ENCODE measurements at places on chromosomes 12 and 14.

GRCh38 chr12:78210894-78211302 lies 380.2 kb downstream of the NAV3 start:
- DNase-seq: no peak

- DNase-seq: no peak
Measured at GRCh38 chr12:2482938-2483660, 311.7 kb upstream of the FKBP4 start.

DNA sequence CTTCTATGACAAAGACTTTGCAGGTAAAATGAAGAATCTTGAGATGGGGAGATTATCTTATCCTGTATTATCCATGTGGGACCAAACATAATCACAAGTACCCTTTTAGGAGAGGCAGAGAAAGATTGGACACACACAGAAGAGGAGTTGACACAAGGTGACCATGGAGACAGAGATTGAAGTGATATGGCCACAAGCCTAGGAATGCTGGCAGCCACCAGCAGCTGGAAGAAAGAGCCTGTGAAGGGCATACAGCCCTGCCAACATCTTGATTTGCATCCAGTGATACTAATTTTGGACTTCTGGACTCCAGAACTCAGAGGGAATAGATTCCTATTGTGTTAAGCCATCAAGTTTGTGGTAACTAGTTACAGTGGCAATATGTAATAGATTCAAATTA lies 78.1 kb downstream of the RPS29 start:
- DNase-seq: no peak

DNA sequence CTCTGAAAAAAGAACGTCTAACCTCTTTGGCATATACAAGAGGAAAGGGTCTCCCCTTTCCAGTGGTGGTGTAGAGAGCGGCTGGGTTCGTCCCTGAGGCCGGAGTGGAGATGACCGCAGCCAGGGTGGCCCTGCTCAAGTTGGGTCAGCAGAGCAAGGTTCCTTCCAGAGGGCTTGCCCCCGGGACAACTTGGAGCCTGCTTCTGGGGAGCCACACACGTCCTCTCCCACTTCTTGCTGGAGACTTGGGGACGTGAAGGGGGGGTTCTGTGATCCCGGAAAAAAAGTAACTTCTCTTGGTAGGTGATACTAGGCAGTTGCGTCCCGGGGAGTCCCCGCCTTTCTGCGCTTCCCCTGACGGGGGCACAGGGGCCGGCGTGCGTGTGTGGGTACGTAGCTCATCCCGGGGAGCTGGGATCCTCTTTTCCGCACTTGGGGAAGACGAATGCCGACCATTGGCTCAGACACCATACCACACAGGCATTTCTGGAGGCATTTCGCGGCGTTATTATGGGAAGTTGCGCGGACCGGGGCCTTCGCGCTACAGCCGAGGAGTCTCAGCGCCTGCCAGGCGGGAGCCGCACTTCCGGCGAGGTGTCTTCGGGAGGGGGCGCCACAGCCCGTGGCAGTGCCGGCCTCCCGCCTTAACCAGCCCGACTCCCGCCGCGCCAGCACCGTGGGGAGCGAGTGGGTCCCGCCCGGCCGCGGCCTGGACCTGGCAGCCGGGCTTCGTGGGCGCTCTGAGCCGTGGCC lies 14.8 kb upstream of the PAX9 start:
- no peak for DNase-seq

DNA sequence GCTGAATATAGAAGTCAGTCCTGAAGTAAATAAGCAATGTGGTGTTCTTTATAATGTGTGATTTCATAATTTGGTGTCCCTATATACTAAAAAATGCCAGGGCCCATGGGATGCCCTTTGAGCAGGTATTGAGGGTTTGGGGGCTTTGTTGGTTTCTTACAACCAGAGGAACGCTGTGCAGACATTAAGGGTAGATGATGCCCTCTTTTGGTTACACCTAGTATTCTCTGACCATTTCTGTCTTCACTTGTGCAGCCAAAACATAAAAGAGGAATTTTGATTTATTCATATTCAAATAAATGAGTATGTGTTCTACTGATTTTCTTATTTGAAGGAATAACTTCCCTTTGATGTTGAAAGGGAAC lies 3.0 kb downstream of the LGR5 start:
- no peak for DNase-seq

- no peak for DNase-seq
Measured at GRCh38 chr14:102646615-102647014, 54.2 kb downstream of the RCOR1 start.

GRCh38 chr14:89258728-89259273 lies 158.2 kb downstream of the FOXN3 start:
- DNase-seq: no peak

GRCh38 chr12:112238441-112238840 lies 113.1 kb downstream of the TRAFD1 start:
- no peak for DNase-seq

DNA sequence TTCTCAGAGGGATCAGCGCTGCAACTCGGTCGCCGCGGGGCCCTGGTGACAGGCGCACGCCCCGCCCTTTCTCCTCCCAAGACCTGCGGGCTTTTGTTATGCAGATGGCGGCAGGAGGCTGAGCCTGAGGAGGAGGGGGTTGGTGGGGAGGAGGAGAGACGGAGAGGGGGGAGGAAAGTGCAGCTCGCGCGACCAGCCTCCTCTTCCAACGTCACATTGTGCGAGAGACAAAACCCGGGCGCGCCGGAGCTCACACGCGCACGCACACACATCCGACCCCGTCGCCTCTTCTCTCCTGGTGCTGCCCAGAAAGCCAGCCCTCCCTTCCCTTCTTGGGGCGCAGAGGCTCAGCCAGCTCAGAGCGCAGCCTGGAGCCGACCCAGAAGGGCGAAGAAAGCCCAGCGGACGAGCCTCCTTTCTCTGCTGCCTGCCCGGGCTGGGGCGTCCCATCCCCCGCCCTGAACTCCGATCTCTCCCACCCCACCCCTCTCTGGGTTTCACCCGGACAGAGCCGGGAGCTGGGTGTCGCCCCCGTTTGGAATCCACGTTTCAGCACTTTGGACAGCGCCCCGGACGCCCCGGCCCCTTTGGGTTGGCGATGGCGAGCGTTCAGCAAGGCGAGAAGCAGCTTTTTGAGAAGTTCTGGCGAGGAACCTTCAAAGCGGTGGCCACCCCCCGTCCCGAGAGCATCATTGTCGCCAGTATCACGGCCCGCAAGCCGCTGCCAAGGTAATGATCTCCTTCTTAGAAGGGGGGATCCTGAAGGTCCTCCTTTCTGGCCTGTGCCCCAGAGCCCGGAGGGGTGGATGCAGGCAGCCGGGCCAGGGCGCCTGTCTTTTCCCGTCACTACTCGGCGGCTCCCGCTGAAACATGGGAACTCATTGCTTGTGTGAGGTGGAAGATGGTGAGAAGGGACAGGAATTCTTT lies at the start of gene SRRM4:
TSS of gene SRRM4 (plus strand) at position 257 of the 927 bp plus-strand sequence. CDS start at position 599, 342 bp downstream.
- no peak for DNase-seq

DNA sequence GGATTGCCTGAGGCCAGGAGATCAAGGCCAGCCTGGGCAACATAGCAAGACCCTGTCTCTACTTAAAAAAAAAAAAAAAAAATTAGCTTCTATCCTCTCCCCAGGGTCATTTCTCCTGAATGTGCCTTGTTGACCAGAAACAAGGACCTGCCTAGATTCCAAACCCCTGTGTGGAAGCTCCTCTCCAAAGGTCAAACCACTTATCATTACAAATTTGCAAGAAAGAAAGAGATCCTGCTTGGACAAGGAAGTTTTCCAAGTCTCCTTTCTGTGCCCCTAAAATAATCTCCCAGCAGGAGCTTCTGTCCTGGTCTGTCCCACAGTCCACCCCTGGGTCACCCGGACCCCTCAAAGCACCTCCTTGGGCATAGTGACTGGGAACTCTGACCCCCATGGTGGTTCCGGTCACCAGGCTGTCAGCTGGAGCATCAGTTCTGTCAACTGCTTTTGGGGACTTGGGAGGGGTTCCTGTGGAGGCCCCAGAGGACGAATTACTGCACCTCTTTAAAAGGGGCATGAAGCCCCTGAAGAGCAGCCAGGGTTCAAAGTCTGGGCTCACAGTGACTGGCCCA lies 38.4 kb downstream of the ACTN1 start:
- no peak for DNase-seq

DNA sequence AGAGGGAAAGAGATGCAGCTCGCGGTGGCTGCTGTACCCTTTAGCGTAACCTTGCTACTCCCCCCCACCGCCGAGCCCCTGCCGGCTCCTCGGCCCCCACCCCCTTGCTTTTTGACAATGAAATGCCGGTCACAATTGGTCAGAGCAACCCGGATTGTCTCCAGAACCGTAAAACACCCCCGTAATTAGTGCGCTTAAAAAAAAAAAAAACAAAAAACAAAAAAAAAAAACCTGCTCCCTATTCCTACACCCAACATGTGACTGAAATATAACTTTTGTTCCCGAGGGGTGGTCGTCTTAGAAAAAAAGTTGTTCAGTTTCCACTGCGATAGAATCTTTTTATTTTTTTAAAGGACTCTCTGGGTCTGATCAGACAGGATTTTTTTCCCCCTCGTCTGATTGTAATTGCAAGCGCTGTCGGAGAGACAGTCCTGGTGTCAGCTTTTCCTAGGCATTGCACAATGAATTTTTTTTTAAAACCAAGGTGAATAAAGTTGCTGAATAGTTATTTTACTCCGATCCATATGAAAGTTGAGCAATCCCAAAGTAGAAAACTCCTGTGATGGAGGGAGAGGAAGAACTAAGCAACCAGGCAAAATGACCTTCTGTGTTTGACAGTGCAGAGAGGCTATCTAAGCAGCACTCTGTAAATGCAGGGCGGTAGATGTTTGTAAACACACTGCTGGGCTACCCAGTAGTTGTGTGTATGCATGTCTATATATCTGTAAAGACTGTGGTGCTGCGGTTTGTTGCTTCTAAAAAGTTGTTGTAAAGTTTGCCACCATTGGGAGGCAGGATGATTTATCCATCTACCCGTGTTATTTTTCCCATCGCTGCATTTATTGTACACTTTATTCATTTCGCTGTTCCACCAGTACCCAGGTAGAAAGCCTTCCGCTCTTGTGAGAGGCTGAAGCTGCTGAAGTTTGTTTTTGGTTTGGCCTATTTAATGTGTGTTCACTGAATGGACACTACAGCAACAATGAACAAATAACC lies 1.1 kb downstream of the ETV6 start:
- DNase-seq: no peak

DNA sequence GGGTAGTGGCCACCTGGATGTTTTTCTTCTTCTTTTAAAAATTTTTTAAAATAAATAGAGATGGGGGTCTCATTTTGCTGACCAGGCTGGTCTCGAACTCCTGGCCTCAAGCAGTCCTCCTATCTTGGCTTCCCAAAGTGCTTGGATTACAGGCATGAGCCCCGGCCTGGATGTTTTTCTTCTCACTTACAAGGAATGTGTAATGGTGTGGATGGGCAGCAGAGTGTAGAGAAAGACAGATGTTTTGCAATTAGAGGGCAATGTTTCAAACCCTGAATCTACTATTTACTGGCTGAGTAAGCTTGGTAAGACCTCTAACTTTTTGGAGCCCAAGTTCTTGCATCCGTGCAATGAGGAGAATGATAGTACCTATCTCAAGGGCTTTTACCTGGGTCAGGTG lies 48.1 kb downstream of the ADCK1 start:
- no peak for DNase-seq
